ENCODE measurements at places on chromosomes 5 and 9.
A peak's percentile ranks its signal among the peaks of the same experiment; 100 is the strongest.

DNA sequence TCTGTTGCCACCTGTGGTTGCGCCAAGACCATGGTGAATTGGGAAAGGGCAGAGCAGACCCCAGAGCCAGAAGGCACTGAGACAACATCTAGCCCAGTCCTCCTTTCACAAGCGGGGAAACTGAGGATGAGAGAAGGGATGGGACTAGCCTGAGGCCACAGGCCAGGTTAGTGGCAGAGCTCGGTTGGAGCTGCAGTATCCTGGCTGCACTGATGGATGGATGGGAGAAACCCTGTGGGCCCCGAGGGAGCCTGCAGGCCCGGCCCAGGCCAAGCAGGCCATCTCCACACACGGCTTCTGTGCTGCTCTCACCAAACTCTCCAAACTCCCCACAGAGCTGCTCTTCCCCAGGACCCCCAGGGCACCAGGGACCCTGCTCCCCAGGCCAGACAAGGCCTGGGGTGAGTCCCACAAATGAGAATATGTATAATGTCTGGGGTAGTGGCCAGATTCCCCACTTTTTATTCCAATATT lies 60.2 kb downstream of the TSTD2 start:
- DNase-seq = no peak

DNA sequence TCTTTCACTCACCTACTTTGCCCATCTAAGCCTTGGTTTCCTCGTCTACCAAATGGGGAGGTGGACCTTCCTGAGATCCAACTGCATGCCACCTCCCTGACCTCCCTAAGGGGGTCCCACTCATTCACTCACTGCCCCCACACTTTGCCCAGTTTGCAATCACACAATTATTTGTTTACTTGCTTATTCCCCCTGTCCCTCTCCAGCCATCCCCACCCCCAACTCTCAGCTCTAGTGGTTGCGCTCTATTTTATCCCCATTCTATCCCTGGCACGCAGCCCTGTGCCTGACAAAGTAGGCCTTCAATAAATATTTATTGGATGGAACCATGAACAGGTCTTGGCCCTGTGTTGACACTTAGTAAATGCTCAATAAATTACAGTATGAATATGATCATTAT lies 130.8 kb upstream of the LARP1 start:
- DNase-seq = no peak

- no peak for DNase-seq
Observed at GRCh38 chr9:70205366-70206020, 53.3 kb upstream of the SMC5 start.

- no peak for DNase-seq
Observed at GRCh38 chr5:136028782-136029742, at the start of gene TGFBI. Gene TGFBI, plus strand, starts transcription at chr5:136028988. Its CDS starts 68 bp downstream, at chr5:136029056.

DNA sequence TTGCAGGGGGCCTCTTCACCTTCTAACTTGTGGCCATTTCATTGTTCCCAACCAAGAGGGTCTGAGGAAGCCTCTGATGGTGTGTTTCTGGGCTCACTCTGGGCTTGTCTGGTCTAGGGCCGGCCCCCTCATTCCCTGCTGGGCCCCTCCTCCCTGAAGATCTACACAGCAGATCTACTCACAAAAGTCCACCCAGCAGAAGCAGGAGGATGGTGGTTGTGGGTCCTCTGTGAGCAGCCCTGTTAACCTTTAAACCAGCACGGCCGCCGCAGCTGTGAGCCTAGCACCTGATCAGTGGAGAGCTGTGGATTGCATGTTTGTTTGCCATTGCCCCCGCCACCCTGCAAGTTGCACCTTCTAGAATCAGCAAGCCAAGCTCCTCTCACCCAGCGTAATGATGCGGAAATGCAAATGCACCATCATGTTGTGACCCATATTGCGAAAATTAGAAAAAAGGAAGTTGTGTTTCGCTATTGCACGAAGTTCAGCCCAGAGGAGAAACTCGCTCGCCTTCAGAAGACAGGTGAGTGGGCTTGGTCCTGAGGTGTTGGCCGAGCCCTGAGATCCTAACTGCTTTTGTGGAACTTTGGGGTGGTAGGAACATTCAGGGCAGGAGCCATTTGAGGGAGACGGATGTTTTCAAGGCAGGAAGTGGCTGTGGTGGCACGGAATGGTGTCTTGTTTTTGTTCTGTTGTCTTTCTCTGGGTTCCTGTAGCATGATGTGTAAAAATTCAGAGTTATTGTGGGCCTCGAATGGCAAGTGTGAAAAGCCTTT lies 16.7 kb downstream of the FGD3 start:
- DNase-seq = no peak

DNA sequence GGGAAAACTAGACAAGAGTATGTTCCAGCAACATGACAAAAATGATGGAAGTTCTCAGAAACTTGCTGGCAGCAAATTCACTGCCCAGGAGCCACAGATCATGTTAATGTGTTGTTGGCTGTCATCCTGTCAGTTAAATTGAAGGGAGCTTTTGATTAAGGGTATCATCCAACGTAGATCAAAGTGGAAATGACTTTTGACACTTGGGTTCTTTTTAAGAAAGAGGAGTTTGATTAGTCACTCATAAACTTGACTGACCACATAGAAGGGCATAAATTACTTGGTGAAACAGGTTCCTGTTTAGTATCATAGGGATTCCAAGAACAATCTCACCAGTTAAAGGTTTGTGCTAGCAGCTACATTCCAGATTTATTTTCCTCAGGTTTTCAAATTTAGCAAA lies 288.7 kb downstream of the CSNK1G3 start:
- no peak for DNase-seq

- peak; percentile 34 for DNase-seq
Observed at GRCh38 chr9:112404508-112404932, 24.6 kb downstream of the HSDL2 start.

- no peak for DNase-seq
Observed at GRCh38 chr9:35054871-35055644, 17.4 kb downstream of the VCP start.

GRCh38 chr9:120402741-120403542 lies 177.0 kb downstream of the CDK5RAP2 start:
- peak; percentile 69 for DNase-seq

Measured in GM04504 (cell line).